Adipocyte (in vitro differentiated cells): ENCODE measurements at places on chromosomes 2 and 18.

GRCh38 chr18:74880706-74881278 is 283.1 kb downstream of the ZNF407 start:
- no peak for DNase-seq

GRCh38 chr2:67260343-67261277 is 136.5 kb upstream of the ETAA1 start:
- DNase-seq, result peak; percentile 96

- DNase-seq, result no peak
These were observed 41.6 kb upstream of the DPP10 start for GRCh38 chr2:114400890-114401289.

GRCh38 chr2:42568401-42569115 is at the start of gene MTA3:
Gene MTA3, plus strand, starts transcription at chr2:42568632. Its CDS starts 114 bp downstream, at chr2:42568746.
- peak; percentile 76 for DNase-seq

- DNase-seq, result no peak
These were observed 31.7 kb upstream of the CYBRD1 start for GRCh38 chr2:171490577-171490976.

- DNase-seq, result no peak
These were observed 62.5 kb downstream of the C1D start for GRCh38 chr2:68000170-68000825.

DNA sequence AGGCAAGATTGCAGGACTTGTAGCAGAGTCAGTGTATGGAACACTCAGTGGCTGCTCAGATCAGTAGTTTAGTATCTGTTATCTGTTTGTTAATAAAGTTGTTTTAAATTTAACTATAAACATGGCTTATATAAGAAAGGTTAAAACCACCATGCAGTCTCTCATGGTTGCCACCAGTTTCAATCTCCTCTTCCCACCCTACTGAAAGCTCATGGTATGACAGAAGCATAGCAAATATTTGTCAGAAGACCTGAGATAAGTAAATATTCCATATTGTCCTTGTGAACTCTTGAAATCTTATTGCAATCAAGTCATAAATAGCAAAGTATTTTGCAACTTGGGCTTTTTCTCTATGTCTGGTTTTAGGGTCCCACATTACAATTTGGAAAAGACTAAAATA is 2.1 kb upstream of the COL5A2 start:
- no peak for DNase-seq

- peak; percentile 62 for DNase-seq
These were observed 62.6 kb downstream of the MOGAT1 start for GRCh38 chr2:222733846-222734702.

DNA sequence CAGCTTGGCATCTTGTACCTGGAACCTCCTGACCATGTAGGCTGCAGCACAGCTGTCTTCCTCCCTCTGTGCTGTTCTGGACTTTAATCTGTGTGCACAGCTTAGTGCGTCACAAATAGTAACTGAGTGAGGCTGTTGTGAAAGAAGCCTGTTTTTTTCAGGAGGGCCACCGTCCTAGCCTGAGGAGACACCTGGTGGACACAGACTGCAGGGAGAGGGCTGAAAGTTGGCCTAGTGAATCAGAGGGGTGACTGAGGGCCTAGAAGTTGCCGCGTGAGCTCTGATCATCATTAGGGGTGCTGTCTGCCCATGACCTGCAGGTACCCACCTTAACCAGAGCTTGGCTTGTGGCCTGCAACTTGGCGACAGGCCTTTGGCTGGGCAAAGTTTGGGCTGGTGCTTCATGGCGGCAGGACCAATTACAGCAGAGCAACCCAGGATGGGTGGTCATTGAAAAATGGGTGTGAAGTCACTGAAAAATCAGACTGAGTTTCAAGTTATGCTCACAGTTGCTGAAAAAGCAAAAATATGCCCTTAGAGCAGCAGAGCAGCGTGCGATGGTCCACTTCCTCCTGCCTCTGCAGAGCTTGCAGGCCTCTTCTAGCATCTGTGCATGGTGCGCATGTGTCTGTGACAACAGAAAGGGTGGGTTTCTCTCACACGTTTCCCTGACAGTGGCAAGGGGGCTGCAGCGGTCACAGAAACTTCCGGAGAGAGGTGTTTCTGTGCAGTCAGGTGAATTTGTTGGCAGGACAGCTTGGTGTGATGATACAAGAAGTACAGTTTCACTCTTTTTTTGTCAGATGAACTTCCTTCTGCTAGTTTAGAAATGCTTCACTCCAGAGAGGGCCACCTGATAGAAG is 9.6 kb downstream of the GDF7 start:
- DNase-seq, result no peak

DNA sequence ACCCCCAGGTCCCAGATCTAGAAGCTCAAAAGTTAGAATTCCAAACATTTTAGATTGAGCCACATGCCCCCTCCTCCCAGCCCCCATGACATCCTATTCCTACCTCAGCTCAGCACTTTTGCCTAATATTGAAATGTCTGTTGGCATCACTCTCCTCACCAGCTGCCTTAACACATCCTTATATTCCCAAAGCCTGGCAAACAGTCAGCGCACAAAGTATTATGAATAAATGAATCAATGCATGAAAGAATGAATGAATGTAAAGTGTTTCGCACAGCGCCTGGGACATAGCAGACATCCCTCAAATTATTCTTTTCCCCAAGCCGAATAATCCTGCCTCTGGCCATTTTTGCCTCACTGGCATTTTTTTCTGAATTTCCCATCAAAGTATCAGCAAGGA is 175.8 kb downstream of the TNS1 start:
- no peak for DNase-seq

- no peak for DNase-seq
These were observed 295.6 kb upstream of the DLGAP1 start for GRCh38 chr18:4750393-4751346.

DNA sequence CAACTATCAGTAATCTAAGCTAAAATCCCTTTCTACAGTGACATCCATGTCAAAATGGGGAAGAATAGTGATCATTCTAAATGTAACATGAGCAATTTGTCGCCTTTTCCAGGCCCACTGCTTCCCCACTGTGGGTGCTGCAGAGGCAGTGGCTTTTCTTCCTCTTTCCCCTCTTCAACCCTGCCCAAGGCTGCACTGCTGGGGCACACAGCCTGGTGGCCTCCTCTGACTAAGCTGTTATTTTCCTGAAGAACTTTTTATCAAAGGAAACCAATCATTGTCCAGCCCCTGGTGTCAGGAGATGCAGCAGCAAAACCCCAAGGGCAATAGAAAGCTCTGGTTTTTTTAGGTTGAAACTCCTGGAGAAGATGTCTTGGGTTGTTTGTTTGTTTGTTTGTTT is 117.6 kb upstream of the KLF7 start:
- peak; percentile 32 for DNase-seq

GRCh38 chr2:126751477-126751876 is 95.5 kb downstream of the GYPC start:
- no peak for DNase-seq

- DNase-seq, result no peak
These were observed 59.3 kb downstream of the WDR75 start for GRCh38 chr2:189500456-189501160.

GRCh38 chr18:44701227-44701626 is 20.5 kb downstream of the SETBP1 start:
- no peak for DNase-seq

DNA sequence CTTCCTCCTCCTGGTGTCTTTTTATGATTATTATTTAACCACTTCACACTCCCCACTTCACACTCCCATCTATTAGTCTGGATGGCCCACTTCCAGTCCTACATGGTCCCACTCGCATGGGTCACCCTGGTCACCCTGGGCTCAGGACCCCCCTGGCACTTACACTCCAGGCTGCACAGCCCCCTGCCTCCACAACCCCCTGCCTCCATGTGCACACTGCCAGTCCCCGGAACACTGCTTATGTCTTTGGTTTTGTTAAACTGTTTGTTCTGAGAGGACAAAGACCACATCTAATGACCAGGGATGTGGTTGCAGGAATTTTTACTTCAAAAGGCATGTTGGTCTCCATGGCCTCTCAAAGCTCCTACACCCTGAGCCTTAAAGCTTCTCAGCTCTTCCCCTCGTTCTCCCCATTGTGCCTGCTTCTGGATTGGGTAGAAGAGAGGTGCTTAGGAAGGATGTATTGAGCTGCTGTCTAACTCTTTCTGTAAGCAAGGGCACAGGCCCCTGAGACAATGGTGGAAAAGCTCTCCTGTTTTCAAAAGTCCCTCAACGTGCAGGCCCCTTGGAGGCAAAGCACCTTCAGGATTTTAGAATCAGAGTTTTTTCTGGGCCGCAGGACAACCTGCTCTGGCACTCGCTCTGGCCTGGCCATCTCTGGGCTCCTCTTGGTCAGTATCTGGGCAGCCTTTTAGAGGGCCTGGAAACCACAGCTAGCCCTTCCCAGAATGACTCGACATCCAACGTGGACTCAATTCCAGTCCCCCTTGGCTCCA is 150.0 kb upstream of the HAAO start:
- no peak for DNase-seq

GRCh38 chr2:55519938-55520885 is 694 bp downstream of the CFAP36 start:
- peak; percentile 71 for DNase-seq

- no peak for DNase-seq
These were observed 648.4 kb downstream of the TMEM182 start for GRCh38 chr2:103410221-103410620.

GRCh38 chr18:39574897-39575296 is 2009.3 kb upstream of the CELF4 start:
- no peak for DNase-seq

DNA sequence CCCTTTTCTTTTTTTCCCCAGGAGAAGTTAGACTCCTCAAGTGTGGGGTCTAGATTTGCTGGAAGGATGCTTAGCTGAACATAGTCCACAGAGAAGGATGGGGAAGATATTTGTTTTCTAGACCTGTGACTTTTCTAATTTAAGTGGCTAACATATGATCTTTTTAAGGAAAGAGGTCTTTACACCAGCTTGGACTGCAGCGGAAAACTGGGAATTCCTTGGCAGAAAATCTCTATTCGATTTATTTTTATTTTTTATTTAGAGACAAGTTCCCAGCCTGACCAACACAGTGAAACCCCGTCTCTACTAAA is 148.4 kb downstream of the MYCN start:
- no peak for DNase-seq

- no peak for DNase-seq
These were observed 4.1 kb upstream of the KLHL30 start for GRCh38 chr2:238134393-238134785.

DNA sequence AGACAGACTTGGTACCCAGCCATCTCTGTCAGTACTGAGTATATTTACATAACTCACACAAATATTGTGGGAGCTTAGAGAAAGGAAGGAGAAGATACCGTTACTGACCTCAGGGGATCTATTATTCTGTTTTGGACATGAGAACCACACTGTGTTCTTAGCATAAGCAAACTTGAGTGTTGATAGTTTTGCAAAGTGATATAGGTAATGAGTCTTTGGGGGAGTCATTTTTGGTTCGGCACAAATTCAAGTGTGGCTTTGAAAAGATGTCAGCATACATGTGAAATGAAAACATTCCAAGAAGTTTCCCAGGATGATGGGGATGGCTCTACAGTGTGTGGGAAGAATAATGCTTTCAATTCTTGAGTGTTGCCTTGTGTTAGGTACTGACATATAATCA is 24.1 kb downstream of the SMARCAL1 start:
- DNase-seq, result peak; percentile 32

DNA sequence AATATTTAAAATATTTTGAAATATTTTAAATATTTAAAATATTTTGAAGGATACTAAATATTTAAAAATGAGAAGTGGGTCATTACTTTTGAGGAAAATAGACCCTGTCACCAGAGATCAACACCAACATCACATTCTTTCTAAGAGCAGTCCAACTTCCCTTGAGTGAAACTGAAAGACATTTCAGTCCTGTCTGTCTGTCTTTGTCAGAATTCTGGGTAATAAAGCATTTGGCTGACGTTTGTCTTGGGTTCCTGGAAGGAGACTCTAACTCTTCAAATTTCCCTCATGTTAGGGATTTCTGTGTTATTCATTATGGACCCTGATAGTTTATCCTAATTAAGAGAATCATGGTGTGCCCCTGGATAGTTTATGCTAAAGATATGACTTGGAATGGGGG is 32.8 kb downstream of the TTC21B start:
- no peak for DNase-seq

DNA sequence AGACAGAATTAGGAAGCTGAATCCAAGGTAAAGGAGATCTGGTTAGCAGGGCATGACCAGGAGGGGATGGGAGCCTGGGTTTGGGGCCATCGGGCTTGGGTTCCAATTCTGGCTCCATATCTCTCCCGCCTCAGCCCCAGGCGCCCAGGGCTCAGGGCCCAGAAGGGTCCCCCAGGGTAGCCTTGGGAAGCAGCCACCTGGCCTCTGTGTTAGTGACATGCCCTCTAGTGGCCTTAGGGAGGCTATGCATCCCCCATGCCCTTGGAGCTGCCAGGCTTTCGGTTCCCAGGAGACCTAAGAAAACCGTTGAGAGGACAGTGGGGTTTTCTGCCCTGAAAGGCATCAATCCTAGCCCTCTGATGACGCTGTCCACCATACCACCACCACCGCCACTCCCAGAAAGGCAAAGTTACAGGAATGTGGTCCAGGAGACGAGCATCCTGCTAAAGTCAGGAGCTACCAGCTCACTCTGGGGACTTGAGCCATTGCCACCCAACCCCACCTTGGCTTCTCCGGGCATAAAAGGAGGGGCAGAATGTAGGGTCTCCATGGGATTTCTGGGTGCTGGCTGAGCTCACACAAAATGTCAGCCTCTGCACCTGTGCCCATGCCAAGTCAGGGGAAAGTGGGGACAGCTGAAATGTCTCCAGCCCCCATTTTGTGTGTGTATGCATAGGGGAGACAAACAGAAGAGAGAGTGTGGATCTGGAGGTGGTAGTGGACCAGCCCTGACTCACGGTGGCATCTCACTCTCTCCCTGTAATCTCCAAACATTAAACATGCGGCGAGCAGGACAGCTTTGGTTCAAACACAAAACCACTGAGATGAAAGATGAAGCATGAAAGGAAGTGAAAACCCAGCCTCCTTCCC is 56.5 kb downstream of the EMX1 start:
- peak; percentile 70 for DNase-seq

DNA sequence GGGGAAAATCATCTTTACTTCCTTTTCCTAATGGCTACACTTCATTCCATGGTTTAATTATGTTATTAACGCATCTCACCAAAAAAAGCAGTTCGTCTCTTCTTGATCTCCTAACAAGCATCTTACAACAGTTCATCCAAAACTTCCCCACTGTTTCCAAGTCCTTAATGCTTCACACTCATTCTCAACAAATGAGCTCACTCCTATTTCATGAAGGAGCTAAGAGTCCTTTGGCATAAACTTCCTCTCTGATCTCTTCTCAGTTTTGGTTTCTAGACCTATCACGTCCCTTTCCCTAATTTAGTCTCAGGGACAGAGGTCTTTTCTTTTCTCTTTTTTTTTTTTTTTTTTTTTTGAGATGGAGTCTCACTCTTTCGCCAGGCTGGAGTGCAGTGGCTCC is 205.9 kb upstream of the SLC39A10 start:
- DNase-seq, result peak; percentile 1

- DNase-seq, result no peak
These were observed 85.8 kb downstream of the PTGR3 start for GRCh38 chr18:75123113-75123512.

GRCh38 chr2:81545626-81546025 is 1241.1 kb upstream of the LRRTM1 start:
- no peak for DNase-seq
